ENCODE measurements at places on chromosomes 3 and 15. TPM values are rescaled to one million over a fixed set of nuclear protein-coding genes. Genes with fewer than 3 reads are reported as not detected.

- no peak for DNase-seq
Observed at GRCh38 chr3:8540456-8540855, 38.8 kb downstream of the LMCD1 start.

GRCh38 chr15:45644437-45644836, 9.6 kb downstream of the SQOR start:
- no peak for DNase-seq

GRCh38 chr3:7710284-7710683, 791.3 kb upstream of the LMCD1 start:
- DNase-seq: no peak

DNA sequence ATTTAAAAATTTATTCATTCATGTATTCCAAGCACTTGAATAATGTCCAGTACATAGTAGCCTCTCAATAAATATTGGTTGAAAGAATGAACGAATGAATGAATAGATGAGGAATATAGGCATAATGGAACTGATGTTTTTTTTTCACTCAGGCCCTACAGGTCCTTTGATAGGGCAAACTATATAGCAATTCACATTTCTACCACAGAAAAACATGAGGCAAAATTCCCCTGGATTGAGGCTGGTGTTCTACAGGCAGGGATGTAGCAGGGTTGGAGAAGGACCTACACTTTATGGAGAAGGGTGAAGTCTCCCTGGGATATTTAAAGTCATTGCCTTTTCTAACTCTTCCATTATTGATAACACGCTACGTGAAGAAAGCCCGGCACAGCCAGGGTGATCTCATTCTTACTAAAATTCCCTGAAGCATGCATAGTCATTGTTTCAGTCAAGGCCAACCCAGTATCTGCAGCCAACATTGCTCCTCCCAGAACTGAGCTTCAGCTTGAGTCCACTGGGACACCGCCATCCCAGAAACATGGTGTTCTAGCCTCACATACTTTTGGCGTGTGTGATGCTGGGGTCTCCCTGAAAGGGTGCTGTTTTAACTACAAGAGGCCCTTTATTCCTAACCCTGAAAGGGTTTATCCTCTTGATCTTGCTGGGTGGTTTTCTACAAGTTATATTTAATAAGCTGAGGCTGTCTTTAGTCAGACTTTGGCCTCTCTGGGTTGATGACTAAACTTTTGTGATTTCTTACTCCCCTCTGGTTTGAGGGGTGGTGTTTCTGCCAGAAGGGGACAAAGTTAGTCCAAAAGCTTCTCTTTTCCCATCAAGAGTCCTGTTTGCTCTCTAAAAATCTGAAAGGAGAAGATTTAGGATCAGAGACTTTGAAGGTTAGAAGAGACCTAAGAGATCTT, 25.9 kb upstream of the FBN1 start:
- peak; percentile 76 for DNase-seq

DNA sequence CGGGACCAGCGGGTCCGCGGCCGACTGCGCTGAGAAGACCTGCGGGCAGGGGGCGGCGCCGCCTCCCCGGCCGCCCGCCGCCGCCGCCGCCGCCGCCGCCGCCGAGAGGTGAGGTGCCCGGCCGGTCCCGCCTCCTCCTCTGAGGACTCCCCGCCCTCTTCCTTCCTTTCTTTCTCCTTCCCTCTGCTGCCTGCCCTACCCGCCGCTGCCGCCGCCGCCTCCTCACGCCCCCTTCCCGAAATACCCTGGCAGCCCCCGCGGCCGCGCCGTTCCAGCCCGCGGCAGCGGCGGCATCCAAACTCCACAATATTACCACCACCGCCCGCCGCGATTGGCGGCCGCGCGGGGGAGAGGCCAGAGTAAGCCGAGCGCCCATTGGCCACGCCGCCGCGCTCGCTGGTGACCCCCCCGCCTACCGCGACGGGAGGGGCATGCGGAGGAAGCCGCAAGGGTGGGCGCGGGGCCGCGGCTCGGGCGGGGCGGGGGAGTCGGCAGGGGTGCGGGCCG, 61.8 kb upstream of the ANKRD28 start:
- DNase-seq: peak; percentile 92

DNA sequence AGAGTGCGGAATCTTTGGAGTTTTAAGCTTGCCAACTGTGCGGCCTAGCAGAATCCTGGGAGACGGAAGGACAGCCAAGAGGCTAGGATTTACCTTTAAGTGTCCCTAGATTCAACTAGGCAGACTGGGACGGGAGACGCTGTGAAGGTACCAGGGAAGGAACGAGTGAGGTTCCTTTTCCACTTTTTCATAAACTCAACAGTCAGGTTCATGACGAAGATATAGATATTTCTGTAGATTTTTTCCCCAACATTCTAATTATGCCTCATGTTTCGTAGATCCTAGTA, 564 bp upstream of the GABPB1 start:
- DNase-seq: no peak

DNA sequence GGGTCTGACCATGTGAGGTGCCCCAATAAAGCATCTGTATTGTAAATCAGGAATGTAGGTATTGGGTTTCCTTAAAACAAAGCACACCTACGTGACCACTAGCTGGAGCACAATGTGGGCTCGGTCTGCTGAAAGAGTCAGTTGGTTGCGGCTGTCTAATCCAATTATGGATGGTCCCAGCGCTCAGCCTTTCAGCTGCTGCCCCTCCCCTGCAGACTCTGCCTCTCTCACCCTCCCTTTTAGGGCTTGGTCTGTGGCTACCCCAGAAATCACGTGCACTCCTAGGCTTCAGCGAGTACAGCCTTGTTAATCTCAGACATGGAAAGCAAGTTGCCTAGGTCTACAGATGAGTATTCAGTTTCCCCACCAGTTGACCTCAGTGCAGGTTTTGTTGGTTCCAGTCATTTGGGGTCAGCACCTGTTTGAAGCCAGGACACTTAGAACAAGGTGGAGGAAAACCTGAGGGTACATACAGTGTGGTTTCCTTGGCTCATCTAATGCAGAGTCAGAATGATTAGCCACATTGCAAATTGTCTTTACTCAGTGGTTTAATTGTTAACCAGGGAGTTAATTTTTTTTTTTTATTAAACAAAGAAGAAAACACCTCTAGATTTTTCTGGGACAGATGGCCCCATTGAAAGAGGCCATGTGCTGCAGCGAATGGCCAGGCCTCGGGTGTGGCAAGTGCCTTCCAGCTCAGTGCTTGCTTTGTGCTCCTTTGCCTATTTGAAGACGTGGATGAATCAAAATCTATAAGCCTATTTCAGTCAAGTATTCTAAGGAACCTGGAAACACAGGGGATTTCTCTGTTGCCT, 137.7 kb downstream of the IGF1R start:
- peak; percentile 13 for DNase-seq

DNA sequence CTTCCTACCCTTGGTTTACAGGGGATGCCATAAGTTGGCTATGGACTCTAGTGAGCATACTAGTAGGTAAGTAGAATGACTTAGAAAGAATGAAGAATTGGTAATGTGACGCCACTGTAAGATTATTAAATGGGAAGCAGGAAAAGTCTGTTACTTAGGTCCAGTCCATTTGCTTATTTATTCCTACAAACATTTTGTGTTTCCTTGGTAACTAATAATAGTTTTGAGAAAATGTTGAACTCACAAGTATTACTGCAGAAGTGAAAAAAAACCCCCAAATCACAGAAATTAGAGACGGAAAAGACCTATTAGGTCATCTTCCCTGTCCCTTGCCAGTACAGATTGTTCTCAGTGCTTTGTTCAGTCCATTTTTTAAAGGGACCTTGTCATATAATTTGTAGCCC, 63.5 kb downstream of the CMSS1 start:
- DNase-seq: no peak

GRCh38 chr3:197791892-197792647, 1.0 kb downstream of the LRCH3 start:
- no peak for DNase-seq

GRCh38 chr15:53808058-53808706, 48.7 kb upstream of the WDR72 start:
- DNase-seq: no peak

DNA sequence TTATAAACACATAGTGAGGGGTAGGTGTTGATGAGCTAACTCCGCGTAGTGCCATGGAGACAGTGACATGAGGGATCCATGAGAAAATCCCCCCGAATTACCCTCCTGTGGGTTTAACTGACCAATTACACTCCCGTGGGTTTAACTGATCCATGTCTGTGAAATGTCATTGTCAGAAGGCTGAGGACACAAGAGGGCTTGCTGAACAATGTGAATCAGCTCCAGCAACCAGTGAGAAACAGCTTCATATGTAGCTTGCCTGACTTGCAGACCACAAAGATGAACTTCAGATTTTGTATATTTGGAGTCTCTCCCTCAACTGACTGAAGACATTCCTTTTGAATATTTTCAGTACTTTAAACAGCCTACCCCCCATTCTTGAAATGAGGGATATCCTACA, 144.9 kb downstream of the FBN1 start:
- DNase-seq: no peak

DNA sequence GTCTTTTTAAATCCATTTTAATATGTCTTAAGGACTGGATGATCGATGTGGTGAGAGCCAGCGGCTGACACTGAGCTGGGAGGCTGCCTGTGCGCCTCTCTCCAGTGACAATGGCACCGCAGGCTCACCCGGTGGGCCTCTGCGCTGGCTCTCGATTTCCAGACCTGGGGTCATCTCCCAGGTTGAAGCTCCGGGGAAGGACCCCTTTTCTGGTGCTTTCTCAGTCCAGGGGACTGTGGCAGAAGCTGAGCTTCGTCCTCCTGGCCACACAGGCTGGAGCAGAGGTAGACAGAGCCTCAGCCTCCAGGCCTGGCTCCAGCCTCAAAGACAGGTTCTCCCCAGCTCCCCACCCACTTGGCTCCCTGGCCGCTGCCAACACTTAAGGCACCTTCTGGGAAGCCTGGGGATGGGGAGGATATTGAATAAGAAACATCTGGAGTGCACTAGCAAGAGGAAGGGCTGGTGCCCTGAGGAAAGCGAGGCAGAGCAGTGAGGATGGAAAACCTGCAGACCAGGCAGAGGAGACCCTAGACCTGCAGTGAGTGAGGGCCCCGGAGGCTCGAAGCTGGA, 154.2 kb upstream of the SMAD3 start:
- no peak for DNase-seq

CMTM6 gene
- 11.3 TPM for total RNA-seq

CTXN2 gene
- not detected for total RNA-seq

ALDH1L1 gene
- 23.1 TPM for total RNA-seq

CD96 gene
- total RNA-seq: 0.35 TPM

Measured in Right ventricle myocardium inferior (tissue), 1 donor.